ENCODE measurements at places on chromosomes 7 and 10.
A peak's percentile ranks its signal among the peaks of the same experiment; 100 is the strongest.

- DNase-seq: no peak
These were observed 456.2 kb upstream of the NRP1 start for GRCh38 chr10:33790521-33791271.

- no peak for DNase-seq
These were observed 576.6 kb upstream of the SORCS1 start for GRCh38 chr10:107740962-107741690.

- no peak for DNase-seq
These were observed 13.2 kb downstream of the CPSF4 start for GRCh38 chr7:99451936-99452335.

GRCh38 chr10:122163174-122164022 lies 107.7 kb upstream of the BTBD16 start:
- no peak for DNase-seq

- no peak for DNase-seq
These were observed 33.6 kb downstream of the ZEB1 start for GRCh38 chr10:31352436-31353226.

DNA sequence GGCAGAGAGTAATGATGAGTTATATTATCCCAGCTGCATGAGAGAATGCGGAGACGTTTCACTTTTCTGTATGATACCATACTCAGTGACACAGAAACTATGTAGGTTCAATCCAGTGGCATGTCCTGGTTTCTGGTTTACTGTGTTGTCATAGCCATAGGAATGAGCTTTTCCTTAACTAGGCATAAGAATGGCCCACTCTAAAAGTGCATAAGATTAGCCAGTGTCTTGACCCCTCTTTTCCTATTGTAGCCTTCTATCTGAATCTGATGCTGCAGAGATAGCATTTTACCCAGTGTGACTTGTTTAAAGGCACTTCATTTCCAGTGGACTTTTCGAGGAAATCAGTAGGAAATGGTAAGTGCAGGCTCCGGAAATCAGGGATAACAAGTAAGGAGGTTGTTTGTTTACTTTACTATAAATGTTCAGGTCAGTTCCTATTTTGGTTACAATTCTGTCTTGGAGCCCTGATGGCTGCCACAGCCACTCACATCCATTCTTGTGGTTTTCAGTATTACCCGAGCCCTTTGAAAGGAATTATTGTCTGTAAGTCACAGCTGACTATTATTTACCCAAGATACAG lies 70.5 kb downstream of the SEMA3A start:
- DNase-seq: no peak

GRCh38 chr7:96800824-96801223 lies 91.2 kb upstream of the SEM1 start:
- no peak for DNase-seq

DNA sequence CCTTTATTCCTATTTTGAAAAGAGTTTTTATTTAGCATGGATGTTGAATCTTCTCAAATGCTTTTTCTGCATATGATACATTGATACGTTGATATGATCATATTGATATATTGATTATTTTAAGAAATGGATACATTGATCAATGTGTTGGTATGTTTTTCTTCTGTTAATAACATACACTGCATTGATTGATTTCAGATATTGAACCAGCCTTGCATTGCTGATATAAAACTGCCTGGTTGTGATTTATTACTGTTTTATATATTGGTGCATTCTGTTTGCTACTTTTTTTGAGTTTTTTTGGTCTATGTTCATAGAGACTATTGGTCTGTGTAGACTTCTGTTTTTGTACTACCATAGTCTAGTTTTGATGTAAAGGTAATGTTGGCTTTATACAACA lies 26.8 kb upstream of the RABGEF1 start:
- no peak for DNase-seq

DNA sequence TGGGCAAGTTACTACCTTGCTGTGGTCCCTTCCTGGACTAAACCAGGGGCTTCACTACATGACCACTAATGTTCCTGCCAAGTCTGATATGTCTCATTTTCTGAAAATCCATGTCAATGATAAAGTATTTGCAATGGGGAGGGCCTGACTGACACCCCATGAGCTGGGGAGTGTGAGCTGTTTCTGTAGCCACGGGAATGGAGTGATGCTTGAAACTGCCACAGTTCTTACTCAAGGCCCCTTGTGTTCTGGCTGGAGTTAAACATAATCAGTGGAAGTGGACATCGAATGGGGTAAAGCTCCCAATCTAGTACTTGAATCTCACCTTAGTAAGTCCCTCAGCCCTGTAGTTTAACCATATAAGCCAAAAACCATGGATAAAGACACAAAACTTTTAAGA lies 61.9 kb upstream of the PDLIM1 start:
- DNase-seq: no peak

GRCh38 chr10:75404815-75405597 lies 3.4 kb upstream of the ZNF503 start:
- DNase-seq: no peak

DNA sequence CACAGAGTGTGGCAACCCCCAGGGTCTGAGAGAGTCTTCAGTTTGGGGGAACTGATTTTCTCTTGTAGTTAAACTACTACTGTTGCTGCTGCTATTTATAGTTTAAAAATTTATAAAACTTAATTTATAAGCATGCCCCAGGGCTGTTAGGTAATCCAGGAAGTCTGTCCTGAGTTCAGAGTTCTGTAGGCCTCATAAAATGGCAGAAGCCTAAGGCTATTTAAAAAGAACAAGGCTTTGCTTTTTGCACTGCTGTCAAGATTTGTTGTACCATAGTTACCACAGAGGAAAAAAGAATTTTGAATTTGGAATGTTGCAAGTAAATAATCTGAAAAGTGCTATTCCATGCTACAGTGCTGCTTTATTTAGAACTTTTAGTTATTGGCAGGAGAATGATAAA lies 66.1 kb downstream of the AGK start:
- DNase-seq: no peak

DNA sequence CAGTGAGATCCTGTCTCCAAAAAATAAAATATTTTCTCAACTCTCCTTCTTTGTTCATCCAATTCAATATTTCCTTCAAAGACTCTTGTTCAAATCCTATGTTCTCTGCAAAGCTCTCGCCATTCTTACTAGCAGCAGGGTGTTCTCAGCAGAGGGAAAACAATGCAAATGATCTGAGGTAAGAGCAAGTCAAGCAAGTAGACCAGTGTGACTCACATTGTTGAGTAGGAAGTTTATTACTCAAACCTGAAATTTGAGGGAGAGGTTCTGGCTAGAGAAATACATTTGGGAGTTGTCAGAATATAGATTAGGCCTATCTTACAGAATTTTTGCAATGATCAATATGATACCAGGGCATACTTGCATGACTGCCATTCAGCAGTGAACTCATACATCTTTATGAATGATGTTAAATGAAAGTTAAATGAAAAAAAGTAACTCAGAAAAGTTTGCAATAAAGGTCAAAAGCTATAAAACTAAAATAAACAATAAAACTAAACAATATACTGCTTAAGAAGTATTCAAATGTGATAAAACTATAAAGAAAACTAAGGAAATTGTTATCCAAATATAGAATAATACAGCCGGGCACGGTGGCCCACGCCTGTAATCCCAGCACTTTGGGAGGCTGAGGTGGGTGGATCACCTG lies 5.8 kb downstream of the IDE start:
- peak; percentile 49 for DNase-seq

- no peak for DNase-seq
These were observed 34.7 kb downstream of the PTPN12 start for GRCh38 chr7:77571801-77572200.

DNA sequence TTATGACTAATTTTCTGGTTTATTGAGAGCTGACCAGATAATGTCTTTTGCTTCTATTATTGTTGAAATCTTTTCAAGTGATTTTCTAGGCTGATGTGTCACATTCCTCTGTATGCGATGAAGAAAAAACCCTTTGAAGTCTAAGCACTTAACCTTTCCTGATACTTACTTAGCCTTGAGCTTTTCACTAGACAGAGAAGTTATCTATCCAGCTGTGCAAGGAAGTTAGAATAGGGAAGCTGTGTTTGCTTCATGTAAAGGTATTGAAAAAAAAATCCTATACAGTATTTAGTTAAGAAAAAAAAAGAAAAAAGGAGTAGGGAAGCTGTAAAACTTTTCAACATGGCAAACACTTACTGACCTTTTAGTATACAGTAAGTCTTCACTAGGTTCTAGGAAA lies 117.6 kb upstream of the DNAJB12 start:
- no peak for DNase-seq

DNA sequence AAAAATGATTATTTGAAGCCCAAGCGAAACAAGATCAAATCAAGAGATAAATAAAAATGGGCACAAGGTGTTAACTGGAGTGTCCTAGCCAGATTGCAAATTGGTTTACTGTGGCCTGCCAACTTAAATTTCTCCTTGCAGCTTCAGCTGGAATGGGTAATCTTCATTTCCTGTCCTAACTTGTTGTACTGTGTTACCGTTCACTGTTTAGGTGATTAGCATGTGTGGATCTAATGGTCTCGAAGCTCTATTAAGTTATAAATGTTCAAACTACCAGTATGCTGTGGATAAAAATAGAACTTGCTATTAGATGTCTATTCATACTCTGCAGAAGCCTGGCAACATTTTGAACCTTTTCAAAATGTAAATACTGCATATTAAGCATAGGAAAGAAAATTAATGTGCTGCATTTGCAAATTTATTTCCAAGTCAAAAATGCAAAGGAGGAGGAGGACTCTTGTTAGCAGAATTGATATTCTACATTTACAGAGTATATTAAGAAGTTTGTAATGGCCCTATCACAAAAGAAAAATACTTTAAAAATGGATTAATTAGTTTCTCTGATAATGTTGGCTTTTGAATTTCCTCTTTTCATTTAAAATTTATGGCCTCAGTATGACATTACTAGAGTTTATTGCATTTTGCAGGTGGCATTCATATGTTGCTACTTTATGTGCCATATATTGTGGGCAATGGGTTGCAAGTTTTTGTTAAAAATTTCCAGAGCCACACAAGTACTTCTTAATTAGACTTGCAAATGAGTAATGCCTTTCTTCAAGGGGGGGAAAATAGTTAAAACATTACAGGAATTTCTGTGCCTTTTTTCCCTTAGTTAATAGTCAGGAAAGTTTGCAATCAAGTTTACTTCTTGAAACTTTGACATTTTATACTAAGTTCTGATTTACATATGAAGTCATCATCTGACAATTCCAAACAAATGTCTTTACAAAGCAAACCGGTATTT lies 92.1 kb downstream of the CABCOCO1 start:
- DNase-seq: no peak

DNA sequence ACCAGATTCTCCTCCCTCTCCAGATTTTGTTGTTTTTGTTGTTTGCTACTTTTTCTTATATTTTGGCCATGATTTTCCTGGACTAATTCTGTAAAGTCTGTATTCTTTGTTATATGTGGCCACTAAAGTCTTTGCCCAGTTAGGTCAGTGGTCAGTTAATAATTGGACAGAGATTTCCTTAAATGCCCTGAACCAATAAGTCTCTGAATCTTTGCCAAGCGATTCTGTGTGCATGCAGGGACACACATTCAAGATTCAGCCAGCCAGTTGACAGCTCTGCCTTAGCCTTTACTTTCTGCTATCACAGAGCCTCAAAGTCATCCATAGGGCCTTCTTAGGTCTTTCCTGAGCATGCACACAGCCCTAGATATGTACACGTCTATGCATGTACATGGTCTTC lies 11.0 kb upstream of the COL17A1 start:
- DNase-seq: no peak

GRCh38 chr7:147012666-147013065 lies 896.1 kb downstream of the CNTNAP2 start:
- no peak for DNase-seq

- no peak for DNase-seq
These were observed 683 bp upstream of the ENTPD7 start for GRCh38 chr10:99658622-99659030.

DNA sequence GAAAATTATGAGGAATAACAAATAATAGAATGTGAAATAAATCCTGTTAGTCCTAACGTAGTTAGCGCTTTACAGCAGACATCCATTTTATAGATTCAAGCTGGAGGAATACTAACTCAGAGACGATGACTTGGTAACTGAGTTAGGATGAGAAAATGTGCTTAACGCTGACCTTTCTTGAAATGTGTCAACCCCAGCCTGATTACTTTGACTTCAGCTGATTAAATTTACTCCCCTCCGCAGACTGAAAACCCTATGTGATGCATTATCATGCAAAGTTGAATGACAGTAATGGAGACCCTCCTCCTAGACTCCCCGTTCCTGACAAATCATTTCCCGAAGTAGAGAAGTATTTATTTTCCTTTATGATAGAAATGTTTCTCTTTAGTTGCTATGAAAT lies 54.5 kb downstream of the WDFY4 start:
- DNase-seq: no peak
